Activated naive CD4-positive, alpha-beta T cell treated with Interleukin-2 at 50 U/mL for 16 hours (primary cell): ENCODE measurements at places on chromosomes 6 and 20.

DNA sequence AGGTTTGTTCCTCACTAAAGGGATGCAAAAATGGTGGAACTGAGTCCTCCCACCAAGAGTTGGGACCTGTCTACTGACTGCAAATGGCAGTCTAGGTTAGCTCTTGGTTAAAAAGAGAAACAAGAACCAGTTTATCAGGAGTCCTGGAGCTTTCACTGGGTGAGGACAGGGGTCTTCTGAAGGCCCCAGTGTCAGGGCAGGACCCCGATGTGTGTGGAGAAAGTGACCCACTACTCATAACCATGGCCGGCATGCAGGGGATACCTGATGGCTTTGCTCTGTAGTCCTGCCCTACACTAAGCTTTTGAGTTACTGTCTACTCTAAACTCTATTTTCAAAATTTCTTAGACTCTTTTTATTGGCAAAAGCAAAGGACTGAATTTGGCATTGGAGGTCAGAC lies 220.5 kb downstream of the ANKRD60 start:
- DNase-seq: no peak

DNA sequence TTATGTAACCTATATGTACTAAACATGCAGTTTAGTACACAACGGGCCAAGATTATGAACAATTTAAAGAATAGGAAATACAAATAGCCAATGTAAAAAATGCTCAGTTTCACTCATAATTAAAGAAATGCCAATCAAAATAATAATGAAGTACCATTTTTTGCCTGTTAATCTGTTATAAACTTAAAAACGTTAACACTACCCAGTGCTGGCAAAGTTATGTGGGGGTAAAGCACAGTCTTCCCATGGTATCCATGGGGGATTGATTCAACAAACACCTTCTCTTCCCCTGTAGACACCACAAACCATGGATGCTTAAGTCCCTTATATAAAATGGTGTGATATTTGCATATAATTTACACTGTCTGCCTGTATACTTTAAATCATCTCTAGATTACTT lies 205.3 kb upstream of the SIM1 start:
- no peak for DNase-seq

DNA sequence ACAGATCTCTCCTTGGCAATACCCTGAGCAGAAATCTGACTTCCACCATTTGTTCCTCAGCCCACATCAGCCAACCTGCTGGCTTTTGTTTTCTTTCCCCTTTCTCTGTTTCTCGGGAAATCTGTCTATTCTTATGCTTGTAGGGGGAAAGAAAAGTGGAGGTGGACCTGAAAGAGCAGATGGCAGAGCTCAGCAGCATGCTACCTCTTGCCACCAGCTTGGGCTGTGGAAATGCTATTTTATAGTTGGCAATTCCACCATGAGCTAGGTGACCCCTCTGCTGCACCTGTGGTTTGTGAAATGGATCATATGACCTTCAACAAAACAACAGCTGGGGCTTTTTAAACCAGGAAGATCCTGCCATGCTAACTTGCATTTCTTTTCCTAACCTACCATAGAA lies 6.8 kb upstream of the SPATS1 start:
- no peak for DNase-seq

- no peak for DNase-seq
Measured at GRCh38 chr6:113057567-113058053, 710.5 kb downstream of the RFPL4B start.
